Bladder microvascular endothelial cell (primary cell): ENCODE measurements at places on chromosomes 12 and 14. TPM values are rescaled to one million over a fixed set of nuclear protein-coding genes. Genes with fewer than 3 reads are reported as not detected.

Gene CMA1
- not detected in 2 replicates for total RNA-seq

Gene CEBPE
- not detected in 2 replicates for total RNA-seq

Gene KRT82
- total RNA-seq: not detected in 2 replicates

Gene HOXC12
- not detected in 2 replicates for total RNA-seq

Gene ACSS3
- total RNA-seq: 0.06 and 0.16 TPM in 2 replicates

Gene DLK1
- not detected in 2 replicates for total RNA-seq
